Astrocyte of the spinal cord (primary cell): ENCODE measurements at places on chromosomes 12 and 14.
A peak's percentile ranks its signal among the peaks of the same experiment; 100 is the strongest.

- DNase-seq: no peak
Observed at GRCh38 chr12:108461058-108461660, 53.9 kb upstream of the FICD start.

- DNase-seq: no peak
Observed at GRCh38 chr12:27936196-27936595, 36.3 kb downstream of the PTHLH start.

GRCh38 chr12:62865065-62865464, 69.9 kb downstream of the PPM1H start:
- DNase-seq: no peak

DNA sequence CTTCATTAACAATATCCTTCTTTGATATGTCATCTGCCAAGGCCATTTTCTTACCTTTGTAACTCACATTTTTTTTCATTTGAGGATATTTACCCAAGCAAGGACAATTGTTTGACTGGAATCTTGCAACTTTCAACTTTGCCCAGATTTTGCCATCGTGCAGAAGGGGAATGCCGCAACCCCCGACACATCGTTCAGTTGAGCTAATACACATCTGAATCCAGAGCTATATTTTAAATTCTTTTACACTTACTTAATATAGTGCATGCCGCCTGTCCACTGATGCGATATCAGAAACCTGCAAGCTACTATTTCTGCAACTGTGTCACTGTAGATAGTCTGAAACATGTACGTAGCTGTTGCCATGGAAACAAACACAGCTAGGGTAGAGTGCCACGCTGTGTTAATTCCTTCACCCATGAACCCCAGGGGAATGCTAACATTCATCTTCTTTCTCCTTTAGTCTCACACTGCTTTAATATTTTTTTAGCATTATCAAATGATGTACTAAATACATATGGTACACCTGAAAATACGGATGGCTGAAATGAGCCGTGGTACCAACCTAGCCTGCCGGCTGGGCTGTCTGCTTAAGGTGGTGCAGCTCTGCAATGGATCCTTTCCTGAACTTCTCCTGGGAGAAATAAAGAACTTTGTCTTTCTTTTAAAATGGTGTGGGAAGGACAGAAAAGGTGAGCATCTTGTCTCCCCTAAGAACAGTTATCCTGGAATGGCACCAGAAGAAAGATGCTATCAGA, 77.0 kb upstream of the FOXN3 start:
- no peak for DNase-seq

DNA sequence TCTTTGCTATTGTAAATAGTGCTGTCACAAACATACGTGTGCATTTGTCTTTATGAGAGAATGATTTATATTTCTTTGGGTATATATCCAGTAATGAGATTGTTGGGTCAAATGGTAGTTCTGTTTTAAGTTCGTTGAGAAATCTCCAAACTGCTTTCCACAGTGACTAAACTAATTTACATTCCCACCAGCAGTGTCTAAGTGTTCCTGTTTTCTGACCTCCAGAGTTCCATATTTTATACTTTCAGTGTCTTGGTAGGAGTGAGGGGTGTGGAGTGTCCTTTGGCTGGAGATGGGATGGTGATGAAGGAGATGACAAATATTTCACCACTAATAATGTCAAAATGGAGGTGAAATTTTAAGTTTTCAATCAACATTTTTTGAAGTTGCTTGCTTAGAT, 86.4 kb downstream of the DACT1 start:
- no peak for DNase-seq

DNA sequence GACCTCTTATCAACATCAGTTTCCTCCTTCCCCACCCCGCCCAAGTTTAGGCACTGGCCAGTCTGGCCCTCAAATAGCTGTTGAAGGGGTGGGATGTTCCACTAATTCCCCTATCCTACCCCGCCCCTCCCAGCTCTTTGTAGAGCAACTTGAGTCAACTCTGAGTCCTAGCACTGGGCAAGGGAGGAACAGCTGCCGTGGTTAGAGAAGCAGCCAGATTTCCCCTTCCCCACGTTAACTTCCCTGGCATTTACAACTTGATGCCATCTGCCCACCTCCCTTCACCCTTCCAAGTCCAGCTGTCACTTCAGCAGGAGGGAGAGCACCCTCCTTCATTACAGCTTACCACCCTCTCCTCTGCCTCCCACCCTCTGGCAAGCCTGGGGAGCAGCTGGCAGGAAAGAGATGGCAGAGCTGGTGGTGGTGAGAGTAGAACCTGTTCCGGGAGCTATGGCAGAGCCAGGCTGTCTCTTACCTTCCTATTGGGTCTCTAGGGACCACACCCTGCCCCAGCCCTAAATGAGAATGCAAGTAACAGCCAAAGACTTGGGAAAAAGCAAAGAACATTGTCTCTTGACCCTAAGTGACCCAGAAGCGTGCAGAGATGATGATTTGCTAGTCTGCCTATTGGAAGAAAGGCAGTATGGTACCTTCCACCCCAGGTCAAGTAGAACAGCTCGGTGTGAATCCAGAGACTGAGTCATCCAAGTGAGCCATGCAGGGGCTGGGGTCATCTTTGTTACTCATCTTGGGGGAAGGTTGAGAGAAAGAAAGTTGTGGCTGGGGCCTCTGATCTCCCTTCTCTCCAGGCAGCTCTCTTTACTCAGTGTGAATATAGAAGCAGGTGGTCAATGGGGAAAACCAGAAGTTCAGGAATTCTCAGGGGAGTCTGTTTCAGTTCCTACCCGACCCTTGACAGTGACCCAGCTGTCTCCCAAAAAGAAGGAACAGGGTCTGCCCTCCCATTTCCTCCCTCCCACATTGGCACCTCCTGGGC, 1.5 kb downstream of the BLOC1S1 start:
- DNase-seq: peak; percentile 74

DNA sequence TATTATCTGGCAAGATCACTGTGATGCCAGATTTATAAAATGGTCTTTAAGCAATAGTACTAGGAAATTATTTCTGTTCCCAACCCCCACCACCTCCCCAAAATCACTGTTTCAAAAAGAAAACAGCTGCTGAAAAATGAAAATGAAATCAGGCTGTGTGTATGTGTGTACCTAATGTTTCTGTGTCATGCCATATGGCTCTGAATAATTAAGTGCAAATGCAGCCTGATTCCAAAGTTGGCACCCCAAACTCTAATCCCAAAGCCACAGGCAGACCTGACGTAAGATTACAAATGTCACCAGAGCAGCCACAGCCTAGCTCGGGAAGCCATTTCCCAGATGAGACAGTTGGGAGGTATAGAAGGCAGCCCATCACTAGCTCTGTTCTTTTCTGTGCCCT, 175.5 kb downstream of the MED13L start:
- no peak for DNase-seq

DNA sequence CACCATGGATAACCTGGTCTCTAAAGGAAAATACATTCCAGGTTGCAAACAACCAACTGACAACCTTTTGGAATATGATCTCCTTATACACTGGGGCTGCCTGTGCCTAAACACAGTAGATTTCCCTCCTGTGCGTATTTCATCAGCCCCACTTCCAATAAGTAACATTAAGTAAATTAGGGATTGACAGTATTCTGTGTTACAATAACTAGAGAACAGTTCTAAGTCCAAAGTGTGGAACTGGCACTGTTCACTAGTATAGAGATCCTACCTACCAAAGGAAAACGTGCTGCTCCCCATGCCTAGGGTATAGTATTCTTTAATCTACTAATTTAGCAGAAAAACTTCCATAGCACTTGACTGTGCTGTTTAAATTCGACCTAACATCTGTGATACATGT, 82.8 kb downstream of the SLC38A1 start:
- no peak for DNase-seq

GRCh38 chr12:20716985-20717384, 21.9 kb downstream of the SLCO1C1 start:
- no peak for DNase-seq

GRCh38 chr12:126685636-126686035, 1581.3 kb upstream of the TMEM132C start:
- peak; percentile 50 for DNase-seq

DNA sequence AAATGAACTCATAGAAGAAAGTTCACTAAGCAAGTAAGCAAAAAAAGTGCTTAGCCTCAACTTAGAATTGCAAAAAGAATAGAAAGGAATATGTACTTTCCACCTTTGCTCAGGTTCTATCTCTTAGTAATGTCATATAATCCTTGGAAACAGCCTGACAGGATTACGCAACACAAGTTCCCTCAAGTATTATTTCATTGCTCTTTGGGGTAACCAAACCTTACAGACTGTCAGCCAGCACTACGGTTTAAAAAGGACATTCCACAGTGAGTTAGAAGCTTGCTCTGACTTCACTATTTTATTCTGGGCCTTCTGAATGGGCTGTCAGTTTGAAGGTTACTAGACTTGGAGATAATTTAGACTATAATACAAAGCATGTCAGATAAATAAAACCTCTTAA, 264.0 kb downstream of the ATXN7L3B start:
- DNase-seq: no peak

DNA sequence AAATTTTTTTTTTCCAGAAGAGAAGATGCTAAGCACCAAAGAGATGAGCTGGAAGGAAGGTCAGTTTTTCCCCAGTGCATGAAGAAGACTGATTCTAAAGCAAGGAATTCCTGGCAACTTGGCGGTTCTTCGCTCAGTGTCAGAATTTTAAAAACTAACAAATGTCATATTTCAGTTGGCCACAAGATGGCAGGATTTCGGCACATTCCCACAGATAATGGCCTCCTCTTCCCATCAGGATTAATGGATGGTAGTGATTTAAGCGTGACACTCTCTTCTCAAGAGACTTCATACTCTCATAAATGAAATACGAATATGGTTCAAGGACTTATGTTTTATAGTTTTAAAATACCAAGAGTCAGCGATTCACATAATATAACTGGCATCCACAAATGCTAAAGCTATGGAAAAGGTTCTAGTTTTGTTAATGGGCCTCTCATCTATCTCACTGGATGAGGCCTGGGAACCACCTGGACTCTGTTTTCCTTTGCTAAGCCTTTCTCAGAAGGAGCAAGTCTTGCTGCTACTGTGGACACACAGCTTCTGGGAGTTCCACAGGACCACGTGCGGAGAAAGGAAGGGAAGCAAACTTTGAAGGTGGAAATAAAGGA, 46.1 kb upstream of the PTPRO start:
- DNase-seq: peak; percentile 45

- no peak for DNase-seq
Observed at GRCh38 chr14:89258728-89259273, 158.2 kb downstream of the FOXN3 start.

- no peak for DNase-seq
Observed at GRCh38 chr12:43108656-43109055, 443.3 kb downstream of the ADAMTS20 start.

- DNase-seq: no peak
Observed at GRCh38 chr12:116964054-116965050, 53.6 kb downstream of the FBXW8 start.

GRCh38 chr12:101325590-101325989, 45.7 kb downstream of the UTP20 start:
- no peak for DNase-seq
